ENCODE measurements at places on chromosomes 1 and 21. TPM values are rescaled to one million over a fixed set of nuclear protein-coding genes. Genes with fewer than 3 reads are reported as not detected.

DNA sequence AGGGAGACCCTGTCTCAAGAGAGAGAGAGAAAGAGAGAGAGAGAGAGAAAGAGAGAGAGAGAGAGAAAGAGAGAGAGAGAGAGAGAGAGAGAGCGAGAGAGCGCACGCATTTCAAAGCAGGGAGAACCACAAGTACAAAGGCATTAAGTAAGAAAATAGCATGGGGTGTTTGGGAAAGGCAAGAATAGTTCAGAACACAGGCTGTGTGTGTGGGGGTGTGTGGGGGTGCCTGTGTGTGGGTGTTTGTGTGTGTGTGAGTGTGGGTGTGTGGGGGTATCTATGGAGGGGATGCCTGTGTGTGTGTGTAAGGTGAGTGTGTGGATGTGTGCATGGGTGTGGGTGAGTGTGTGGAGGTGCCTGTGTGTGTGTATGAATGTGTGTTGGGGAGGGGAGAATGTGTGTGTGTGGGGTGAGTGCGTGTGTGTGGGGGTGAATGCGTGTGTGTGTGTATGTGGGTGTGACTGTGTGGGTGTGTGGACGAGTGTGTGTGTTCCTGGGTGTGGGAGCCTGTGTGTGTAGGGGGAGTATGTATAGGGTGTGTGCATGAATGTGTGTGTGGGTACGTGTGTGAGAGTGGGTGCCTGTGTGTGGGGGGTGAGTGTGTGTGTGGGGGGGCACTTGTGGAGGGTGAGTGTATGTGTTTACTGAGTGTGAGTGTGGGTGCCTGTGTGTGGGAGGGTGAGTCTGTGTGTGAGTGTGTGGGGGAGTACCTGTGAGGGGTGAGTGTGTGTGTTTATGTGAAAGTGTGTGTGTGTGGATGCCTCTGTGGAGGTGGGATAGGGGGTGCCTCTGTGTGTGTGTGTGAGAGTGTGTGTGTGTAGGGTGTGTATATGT, 19.1 kb upstream of the HDAC1 start:
- DNase-seq, result no peak

- DNase-seq, result peak; percentile 72
Measured at GRCh38 chr1:230189824-230190223, 122.8 kb downstream of the GALNT2 start.

- no peak for DNase-seq
Measured at GRCh38 chr1:37261129-37261528, 213.3 kb upstream of the ZC3H12A start.

- DNase-seq, result no peak
Measured at GRCh38 chr1:235940285-235940684, 73.6 kb upstream of the LYST start.

DNA sequence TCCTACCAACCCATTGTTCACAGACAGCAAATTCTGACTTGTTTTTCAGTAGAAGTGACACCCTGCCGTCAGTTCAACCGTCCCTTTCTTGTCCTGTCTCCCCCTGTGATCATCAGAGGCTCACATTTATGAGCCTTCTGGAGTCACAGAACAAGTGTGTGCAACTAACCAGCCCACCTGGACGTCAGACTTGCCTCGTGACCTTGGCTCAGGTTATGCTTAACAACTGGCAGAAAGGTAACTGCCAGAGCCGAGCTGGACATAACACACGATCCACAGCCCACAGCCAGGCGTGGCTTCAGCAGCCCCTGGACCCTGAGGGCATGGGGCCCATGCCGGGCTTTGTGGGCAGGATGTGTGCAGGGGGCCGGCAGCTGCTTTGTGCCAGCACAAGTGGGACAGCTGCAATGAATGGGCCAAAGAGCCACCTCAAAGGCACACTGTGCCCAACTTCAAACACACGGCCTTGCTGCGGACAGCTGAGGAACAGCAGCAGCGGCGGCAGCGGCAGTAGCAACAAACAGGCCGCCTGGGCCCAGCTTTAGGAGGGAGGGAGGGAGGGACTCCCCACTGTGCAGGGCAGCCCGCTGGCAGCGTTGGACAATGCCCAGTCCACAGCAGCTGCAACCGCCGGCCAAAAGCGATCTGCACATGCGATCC, 103.9 kb downstream of the ZBTB18 start:
- DNase-seq, result peak; percentile 91

The WNT3A gene
- total RNA-seq, result not detected

The SPRR2F gene
- total RNA-seq, result not detected

The UBASH3A gene
- not detected for total RNA-seq
